ENCODE measurements at places on chromosomes 13 and 19.

DNA sequence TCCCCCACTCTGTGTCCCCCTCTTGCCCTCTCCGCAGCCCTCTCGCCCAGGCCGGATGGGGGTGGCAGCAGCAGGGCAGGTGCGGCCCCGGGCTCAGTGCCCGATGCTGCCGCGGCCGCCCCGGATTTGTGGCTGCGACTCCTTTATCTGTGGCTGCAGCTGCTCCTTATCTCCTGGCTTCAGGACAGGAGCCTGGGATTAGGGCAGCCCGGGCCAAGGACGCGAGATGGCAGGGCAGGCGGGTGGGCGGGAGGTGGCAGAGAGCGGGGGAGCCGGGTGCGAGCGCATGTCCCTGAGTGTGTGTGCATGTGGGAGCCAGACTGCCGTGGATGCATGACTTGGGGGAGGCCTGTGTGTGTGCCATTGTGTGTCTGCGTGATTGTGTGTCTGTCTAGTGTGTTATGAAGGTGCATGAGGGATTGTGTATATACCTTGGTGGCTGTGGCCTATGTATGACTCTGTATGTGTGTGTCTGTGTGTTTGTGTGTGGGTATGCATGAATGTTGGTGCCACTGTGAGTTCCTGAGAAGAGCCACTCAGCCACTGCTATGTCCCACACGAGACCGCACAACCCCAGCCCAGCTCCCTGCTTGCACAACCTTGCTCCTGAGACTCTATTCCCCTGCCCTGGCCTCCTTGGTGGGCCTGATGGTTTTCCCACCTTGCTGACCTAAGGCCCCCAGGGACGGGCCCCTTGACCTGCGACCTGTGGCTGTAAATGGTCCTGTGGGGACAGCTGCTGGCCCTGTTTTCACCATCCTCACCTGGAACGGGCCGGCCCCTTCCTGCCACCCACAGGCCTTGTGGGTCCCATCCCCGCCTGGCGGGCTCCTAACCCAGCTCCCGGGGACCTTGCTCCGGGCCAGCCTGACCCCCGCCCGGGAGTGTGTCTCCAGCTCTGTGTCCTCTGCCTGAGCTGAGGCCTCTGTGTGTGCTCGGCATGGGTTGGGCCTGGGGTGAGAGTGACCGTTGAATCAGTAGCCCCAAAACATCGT is 5.3 kb upstream of the NRTN start:
- no peak for DNase-seq

GRCh38 chr13:48424212-48424611 is 11.3 kb upstream of the LPAR6 start:
- DNase-seq: no peak

- no peak for DNase-seq
These were observed 9.0 kb upstream of the CEACAM5 start for GRCh38 chr19:41699231-41699967.

GRCh38 chr19:34480491-34480890 is 1.1 kb upstream of the WTIP start:
- DNase-seq: no peak

DNA sequence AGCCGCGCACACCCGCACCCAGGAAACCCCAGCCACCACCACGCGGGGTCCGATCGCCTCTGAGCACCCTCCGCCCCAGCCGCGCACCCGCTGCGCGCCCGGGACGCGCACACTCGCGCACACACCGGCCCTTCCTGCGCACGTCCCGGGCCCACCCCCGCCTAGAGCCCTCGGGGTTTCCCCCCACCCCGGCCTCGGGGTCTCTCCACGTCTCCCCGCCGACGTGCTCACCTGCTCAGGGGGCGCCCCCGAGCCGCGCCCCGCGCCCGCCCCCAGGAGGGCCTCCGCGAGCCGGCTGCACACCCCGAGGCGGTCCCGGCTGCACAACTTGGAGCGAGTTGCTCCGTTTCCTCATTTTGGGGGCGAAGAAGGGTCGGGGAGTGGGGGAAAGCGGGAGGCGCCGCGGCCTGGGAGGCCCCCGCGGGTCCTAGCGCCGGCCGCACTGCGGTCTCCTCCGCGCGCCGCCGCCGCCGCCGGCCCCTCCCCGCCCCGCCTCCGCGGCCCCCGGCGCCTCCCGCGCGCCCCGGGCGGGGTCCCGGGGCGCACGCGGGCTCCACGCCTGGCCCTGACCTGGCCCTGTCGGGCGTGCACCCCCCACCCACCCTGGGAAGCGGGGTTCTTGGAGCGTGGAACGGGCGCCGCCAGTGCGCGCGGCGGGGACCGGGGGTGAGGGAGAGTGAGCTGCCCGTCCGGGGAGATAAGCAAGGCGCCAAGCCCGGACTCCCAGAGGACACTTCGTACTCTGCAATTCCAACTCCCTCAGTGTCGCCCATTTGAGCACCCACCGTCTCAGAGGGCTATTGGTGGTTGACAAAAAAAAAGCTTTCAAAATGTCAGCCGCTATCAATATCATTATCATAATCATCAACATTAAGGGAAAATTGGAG is at the start of gene MATK:
MATK (minus strand) TSS at position 444 of the 887 bp plus-strand sequence. CDS start 1,246 bp downstream, outside the sequence.
- peak; percentile 85 for DNase-seq
